GM12864 (cell line): ENCODE measurements at places on chromosomes 3 and 15.

DNA sequence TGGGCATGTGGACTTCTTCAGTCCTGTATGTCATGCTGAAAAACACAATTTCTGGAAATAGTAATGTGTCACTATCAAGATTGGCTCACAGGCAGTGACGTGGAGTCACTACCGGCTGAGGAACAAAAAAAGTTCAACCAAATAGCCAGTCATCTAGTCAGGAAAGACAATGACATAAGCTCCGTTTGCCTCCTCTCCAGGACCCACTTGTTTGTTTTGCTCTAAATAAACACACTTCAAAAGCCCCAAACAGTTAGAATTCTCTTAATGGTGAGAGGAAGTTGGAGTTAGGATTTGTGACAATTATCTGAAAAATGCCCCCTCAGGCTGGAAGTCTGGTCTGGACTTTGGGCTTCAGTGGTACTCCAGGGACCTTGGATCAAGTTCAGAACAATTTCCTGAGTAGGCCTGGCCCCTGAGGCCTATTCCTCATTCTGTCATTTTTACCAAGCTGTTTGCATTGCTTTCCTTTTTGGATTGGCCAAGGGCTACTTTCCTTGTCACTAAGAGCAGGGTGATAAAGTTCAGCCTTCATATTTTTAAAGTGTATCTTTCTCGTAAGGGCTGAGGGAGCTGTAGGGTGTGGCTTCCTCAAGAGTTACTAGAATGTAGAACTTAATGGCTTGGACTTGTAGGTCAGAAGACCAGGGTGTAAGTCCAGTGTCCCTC is 98.9 kb downstream of the EOMES start:
- DNase-seq = no peak

GRCh38 chr3:110493438-110494092 is 578.1 kb upstream of the NECTIN3 start:
- no peak for DNase-seq

- no peak for DNase-seq
Measured at GRCh38 chr15:96264801-96265515, 65.5 kb upstream of the NR2F2 start.

- DNase-seq = no peak
Measured at GRCh38 chr3:17983106-17983505, 240.7 kb upstream of the TBC1D5 start.
